ENCODE measurements at places on chromosomes 16 and 17.

- peak; percentile 90 for DNase-seq
Measured at GRCh38 chr16:11224096-11224893, 31.7 kb downstream of the SOCS1 start.

- DNase-seq, result no peak
Measured at GRCh38 chr16:169014-169413, 3.2 kb downstream of the HBM start.

GRCh38 chr17:37742116-37742761, 2.6 kb downstream of the HNF1B start:
- DNase-seq, result peak; percentile 87

DNA sequence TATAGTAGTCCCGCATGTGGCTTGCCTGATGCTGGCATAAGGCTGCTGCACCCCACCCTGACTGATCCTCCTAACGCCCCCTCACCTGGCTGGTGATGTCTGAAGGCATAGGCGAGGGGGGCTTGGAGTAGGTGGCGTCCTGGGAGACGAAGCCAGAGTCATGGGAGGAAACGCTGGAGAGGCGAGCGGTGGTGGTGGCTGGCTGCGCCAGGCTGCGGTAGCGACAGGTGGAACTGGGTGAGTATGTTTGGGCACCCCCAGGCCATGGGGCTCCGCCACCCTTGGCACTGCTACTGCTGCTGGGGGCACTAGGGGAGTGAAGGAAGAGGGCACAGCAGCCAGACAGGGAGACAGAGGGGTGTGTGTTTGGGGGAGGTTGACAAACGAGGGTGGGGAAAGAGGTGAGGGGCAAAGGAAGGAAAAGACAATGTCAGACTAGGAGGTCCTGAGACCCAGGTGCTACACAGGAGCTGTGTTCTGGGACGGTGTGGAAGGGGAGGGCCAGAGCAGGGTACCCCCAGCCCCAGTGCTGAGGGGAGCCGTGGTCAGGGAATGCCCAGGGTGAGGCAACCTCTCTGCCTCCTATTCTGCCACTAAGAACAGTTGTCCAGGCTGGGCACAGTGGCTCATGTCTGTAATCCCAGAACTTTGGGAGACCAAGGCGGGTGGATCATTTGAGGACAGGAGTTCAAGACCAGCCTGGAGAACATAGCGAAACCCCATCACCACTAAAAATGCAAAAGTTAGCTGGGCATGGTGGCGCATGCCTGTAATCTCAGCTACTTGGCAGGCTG, 11.4 kb downstream of the MTSS2 start:
- DNase-seq, result no peak

DNA sequence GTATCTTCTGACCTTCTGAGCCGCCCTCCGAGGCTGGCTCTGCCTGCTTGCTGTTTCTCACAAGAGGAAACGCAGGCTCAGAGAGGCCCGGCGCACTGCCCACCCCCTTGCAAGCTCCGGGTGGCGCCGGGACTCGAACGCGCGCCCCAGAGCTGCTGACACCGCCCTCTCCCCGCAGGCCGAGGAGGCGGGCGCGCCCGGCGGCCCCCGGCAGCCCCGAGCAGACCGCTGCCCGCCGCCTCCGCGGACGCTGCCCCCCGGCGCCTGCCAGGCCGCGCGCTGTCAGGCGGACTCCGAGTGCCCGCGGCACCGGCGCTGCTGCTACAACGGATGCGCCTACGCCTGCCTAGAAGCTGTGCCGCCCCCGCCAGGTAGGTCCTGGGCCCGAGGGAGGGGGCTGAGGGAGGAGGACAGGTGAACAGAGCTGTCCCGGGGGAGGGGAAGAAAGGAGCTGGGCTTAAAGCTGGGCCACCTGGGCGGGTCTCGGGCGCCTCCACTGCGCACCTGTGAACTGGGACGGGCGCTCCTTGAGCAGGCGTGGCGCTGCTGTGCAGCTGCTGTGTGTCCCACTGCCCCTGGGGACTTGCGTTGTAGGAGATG, 18.2 kb downstream of the WFDC1 start:
- peak; percentile 62 for DNase-seq

DNA sequence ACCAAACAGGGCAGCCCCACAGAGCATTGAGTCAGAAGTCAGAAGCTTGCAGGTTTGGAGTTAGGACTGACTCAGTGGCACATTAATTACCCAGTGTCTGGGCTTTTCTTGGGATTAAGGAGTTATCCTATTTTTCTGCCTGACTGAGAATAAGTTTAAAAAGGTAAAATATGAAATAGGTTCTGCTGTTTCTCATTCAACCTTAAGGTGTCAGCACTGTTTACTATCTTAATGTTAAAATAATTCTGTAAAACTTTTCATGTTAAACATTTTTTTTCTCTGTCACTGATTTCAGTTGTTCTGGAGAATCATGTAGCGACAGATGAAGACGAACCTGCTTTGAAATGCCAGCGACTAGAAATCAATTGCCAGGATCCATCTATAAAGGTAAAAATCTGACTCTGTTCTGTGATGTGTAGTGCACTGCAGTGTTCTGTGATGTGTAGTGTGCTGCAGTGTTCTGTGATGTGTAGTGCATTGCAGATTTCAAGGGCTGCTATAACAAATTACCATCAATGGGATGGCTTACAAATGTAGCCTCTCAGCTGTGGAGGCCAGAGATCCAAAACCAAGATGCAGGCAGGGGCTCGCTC, 128.0 kb downstream of the LAT start:
- no peak for DNase-seq

DNA sequence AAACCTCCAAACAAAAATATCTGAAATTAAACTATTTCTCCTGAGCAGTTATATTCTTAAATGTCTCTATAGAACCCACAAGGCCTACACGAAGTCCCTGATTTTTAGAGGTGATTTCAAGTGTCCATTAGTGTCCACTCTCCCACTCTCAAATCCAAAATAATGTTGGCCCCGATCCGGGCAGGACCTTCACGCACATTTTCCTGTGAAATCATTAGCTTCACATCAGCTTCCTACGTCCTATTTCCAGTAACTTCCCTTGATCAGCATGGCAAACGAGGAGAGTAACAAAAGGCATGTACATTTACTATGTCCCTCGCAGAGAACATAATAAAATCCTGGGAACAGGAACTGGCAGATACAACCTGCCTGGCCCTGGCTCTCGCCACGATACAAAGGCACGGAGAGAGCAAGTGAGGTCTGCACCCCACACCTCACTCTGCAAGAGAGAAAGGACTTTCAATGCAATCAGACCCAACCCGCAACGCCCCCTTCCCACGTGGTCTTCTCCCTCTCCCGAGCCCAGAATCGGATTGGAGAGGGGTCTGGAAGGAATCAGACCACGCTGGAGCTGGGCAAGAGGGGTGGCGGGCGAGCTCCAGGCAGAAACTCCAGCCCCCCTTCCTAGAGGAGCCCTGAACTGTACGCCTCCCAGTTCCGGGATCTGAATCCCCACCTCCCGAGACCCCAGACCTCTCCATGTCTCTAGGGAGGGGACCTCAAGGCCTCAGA, 17.5 kb upstream of the C17orf78 start:
- DNase-seq, result no peak

DNA sequence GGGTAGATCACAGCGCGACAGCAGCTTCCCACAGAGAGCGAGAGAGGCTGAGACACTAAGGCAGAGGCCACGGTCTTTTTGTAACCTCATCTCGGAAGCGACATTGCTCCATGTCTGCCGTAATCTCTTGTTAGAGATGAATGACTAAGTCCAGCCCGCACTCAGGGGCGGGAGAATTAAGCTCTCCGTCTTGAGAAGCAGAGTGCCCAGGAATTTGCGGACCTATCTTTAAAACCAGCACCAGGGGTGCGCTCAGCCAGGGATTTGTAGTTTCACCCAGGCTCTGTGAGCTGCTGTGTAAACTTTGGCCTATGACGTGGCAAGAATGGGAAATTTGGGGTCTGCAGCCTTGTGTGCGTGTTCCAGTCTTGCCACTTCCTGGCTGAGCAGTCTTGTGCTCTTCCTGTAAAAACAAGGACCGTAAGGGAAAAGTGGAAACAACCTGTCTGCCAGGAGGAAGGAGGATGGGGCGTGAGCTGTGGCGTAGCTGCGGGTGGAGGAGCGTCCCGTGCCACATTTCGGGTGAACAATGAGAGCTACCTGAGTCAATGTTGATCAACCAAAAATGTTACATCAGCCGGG, 16.0 kb upstream of the JPH3 start:
- no peak for DNase-seq

DNA sequence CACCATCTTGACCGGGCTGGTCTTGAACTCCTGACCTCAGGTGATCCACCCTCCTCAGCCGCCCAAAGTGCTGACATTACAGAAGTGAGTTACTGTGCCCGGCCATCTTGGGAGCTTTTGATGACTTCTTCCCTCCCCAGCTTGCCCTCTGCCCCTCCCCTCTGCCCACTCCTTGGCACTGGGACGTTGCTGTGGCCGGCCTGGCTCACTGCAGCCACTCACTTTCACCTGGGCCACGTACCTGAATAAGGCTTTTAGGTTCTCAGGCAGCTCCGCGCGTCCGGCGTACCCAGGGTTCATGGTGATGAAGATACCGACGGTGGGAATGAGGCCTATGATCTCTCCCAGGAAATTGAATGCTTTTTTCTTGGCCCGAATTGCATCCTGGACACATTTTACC, 81.6 kb downstream of the DNAH17 start:
- no peak for DNase-seq

- DNase-seq, result no peak
Measured at GRCh38 chr17:35423761-35424160, 8.5 kb downstream of the SLFN12 start.

GRCh38 chr17:56824503-56824902, 9.2 kb downstream of the C17orf67 start:
- DNase-seq, result no peak

DNA sequence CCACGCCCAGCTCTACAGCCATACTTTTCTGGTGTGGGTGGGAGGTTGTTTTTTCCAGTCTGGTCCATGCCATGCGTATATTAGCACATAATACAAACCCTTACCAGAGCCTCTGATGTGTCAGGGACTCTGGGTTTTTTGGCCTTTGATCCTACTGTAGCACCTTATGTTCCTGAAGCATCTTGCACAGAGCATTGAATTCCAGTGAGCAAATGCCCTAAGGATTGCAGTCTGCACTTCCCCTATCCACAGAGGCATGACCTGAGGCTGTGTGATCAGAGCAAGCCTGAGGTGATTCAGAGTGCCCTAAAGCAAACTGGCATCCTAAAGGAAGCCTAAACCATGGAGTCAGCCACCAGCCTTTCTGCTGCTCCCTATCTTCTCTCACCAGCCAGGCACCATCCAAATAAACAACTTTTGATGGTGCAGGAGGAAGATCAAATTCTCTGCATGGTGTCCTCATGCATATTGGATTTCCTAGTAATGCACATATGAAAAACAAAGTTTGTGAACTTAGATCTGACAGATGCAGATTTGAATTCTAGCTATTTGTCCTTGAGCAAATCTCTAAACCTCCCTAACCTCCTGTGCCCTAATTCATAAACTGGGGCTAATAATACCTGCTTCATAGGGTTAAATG, 41.2 kb upstream of the HAS3 start:
- DNase-seq, result no peak

DNA sequence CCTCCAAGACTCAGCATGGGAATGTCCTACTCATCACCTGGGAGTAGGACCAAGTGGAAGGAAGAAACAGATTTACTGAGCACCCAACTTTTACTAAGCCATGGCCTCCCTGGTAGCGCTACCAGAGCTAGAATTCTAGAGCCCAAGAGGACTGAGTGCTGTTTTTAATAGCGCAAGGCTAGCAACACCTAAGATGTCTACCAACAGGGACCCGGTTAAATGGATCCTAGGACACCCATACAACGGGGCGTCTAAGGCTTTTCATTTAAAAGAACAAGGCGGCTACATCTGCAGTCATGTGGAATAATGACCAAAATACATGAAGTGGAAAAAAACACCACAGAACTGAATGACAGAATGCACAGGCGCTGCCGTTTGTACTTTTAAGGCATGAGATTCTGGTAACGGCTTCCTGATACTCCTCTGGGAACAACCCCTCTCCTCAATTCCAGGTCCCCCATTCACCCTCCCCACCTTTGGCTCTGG, 5.1 kb downstream of the GGA2 start:
- no peak for DNase-seq

DNA sequence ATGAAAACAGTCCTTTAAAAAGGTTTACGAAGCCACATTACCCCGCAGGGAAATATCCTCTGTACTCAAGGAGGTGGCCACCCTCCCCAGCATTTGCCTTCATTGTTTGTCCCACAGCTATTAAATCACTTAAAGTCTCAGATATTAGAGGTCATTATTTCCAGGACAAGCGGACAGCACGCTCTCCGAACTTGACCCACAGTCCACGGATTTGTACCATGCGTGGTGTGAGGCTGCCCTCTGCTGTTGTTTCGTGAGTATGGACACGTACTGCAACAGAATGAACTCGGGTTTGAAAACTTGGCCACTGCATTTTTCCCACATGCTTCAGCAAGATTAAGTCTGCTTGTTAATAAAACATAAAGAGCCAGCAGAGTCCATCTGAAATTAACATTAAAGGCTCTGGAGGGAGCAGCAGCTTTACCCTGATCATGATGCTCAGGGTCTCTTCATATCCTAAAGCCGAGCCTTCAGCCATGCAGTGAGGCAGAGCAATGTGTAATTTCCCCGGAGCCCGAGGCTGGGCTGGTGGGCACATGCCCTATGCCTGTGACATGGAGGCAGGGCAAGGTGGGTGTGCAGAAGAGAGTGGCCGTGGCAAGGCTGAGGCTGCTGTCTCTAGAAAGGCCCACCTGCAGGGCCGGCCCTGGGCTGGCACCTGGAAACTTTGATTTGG, 19.7 kb downstream of the MEAK7 start:
- DNase-seq, result peak; percentile 42

GRCh38 chr16:86322806-86323205, 187.5 kb upstream of the FOXF1 start:
- DNase-seq, result no peak

DNA sequence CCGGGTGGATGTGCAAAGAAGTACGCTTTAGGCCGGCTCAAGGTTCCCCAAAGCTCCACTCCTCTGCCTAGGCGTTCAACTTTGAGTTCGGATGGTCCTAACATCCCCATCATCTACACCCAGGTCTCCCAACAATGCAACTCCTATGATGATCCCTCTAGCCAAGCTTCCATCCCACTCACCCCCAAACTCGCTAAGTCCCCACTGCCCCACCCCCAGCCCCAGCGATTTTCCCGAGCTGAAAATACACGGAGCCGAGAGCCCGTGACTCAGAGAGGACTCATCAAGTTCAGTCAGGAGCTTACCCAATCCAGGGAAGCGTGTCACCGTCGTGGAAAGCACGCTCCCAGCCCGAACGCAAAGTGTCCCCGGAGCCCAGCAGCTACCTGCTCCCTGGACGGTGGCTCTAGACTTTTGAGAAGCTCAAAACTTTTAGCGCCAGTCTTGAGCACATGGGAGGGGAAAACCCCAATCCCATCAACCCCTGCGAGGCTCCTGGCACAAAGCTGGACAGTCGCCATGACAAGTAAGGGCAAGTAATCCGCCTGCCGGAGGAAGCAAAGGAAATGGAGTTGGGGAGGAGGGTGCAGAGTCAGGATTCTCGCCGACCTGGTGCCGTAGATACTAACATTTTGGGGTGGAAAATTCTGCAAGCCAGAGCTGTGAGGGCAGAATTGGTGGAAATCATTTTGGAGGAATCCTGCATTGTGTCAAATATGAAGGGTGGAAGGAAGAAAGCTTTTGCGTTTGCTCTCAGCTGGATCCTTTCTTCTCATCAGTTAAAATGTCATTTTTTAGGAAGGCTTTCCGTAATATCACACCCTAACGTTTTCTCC, at the start of gene TP53:
Gene TP53, minus strand, starts transcription at position 419 of the 836 bp plus-strand sequence. CDS start 10,896 bp downstream, outside the sequence.
- peak; percentile 66 for DNase-seq

Measured in upper lobe of left lung (tissue), 6 donors.